ENCODE measurements at places on chromosomes 7 and 10.

DNA sequence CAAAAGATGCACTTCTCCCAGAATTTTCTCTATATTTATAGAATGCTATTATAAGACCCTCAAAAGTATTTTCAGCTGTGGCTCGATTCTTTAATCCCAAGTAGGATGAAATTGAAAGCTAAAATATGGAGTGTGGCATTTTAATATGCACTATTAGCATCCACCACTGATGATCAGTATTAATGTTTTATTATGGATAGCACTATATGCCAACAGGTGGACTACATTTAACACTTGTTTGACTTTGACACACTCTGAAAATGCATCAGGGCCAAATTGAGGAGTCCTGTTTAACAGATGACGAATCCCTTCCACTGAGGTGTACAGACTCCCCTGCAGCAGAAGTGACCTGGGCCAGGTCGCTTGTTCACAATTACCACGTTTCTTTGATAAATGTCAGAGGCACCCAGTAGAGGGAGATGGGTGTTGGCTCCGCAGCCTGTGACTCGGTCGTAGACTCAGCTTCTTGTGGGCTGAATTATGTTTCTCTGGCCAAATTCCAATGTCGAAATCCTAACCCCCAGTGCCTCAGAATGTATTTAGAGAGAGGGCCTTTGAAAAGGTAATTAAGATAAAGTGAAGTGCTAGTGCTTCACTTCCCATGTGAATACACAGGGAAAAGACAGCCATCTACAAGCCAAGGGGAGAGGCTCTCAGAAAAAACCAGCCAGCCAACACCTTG lies 48.1 kb downstream of the WIPF3 start:
- no peak for DNase-seq

- peak; percentile 15 for DNase-seq
Measured at GRCh38 chr10:70540089-70540788, 61.7 kb downstream of the PALD1 start.

DNA sequence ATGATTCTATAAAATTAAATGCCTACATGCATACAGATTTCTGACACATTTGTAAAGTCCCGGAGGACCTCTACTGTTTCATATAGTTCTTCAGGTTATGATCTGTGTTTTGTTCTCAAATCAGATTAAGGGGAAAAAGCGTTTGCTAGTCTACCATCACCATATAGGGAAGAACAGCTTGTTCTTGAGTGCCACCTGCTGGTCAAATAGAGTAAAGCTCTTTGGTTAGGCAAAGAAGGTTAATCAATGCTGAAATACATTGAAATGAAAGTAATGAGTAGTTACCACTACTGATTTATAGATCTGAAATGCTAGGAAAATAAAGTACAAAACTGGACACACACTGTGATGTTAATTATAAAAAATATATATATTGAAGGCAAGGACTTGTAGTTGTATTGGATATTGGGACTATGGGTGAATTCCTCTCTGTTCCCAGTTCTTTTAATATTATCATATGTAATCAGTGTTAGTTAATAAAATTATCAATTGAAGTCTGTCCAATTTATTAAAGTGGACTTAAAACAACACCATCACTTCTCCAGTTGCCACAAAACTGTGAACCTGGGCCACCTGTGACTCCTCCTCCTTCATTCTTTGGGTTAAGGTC lies 72.6 kb upstream of the PDLIM1 start:
- peak; percentile 43 for DNase-seq

DNA sequence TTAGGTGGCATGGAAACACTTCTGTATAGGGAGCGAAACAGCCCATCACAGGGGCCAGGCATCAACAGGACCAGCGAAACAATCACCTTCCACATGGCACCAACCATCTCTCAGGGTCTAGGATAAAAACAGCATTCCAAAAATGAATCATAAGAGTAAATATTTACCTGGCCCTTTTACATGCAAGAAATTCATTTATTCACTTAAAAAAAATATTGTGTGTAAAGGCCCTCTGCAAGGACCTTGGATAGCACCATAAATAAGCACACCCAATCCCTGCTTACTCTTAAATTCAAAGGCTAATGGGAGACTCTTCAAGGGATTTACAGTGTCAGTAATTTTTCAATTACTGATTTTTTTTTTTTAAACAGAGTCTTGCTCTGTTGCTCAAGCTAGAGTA lies 25.4 kb downstream of the CPVL start:
- no peak for DNase-seq

GRCh38 chr10:89966211-89966610 lies 264.8 kb downstream of the KIF20B start:
- no peak for DNase-seq

- DNase-seq: no peak
Measured at GRCh38 chr10:124342821-124343170, 75.9 kb downstream of the OAT start.

DNA sequence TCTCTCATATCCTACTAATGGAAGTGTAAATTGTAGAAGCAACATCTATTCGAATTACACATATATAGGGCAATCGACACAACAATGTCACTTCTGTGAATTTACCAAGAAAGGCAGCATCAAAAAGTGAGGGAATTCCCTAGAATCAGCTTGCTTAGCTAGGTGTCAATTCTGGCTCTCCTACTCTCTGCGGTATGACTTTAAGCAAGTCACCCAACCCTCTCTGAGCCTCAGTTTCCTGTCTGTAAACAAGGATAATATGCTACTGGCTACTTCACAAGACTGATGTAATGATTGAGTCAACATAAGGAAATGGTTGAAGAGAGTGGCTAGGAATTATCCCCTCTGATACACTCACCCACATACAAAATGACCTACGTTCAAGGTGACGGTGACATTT lies 19.4 kb downstream of the CCDC6 start:
- no peak for DNase-seq

GRCh38 chr10:123417414-123417813 lies 248.7 kb upstream of the GPR26 start:
- DNase-seq: no peak

- DNase-seq: no peak
Measured at GRCh38 chr7:7639421-7639820, 1.1 kb upstream of the UMAD1 start.

DNA sequence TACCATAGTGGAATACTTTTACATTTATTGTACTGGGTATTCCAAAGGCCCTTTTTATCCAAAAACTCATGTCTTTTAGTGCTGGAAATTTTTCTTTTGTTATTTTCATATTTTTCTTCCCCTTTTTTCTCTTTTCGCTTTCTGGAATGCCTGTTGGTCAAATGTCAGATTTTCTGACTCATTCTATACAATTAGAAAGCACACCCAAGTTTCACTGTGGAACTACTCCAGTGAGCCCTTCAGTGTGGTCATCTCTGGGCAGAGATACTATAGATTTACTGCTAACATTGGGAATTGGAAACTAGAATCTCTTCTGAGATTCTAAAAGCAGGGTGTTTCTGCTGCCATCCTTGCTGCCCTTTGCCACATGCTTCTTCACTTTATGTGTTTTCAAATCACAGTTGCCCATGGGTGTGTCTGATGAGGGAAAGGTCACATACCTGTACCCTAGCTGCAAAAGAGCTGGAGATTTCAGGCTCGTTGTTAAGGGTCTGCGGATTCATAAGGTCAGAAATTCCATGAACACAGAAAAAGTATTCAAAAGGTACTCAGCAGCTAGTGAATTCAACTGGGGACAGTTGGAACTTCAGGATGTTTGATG lies 5.6 kb upstream of the WASL start:
- DNase-seq: no peak

- DNase-seq: no peak
Measured at GRCh38 chr7:103762065-103762760, 227.2 kb downstream of the RELN start.

- DNase-seq: no peak
Measured at GRCh38 chr10:112525200-112525599, 78.2 kb downstream of the VTI1A start.

GRCh38 chr7:23242321-23242720 lies 4.3 kb upstream of the GPNMB start:
- DNase-seq: no peak

DNA sequence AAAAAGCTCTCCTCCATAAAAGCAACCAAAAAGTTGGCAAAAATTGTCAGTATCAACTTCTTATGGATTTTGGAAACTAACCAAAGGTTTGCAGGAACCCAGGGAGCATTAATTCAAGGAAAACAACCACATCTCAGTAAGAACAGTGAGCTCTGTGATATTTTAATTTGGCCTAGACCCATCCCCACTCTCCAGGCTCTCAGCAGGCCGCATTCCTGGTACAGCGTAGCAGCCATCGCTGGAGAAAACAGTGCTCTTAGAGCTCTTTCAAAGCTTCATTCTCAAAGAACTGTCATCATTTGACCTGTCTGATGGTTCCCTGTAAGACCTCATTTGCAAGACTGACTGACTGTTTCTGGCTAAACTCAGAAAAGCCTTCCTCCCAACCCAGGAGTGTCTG lies 81.9 kb downstream of the NUDCD3 start:
- no peak for DNase-seq

- DNase-seq: no peak
Measured at GRCh38 chr7:136014659-136015058, 37.5 kb upstream of the MTPN start.

Data from stimulated activated CD4-positive, alpha-beta T cell treated with anti-CD3 and anti-CD28 coated beads, Interleukin-1b, Interleukin-23, amount 100 ng/mL, for 4 hours (primary cell).